Vagina (tissue), 2 donors: ENCODE measurements at places on chromosomes 6 and 20. TPM values are rescaled to one million over a fixed set of nuclear protein-coding genes. Genes with fewer than 3 reads are reported as not detected.

GRCh38 chr6:150695652-150696051, 96.0 kb downstream of the PLEKHG1 start:
- no peak for DNase-seq

Gene FKBP1C
- not detected for total RNA-seq

Gene PKIB
- total RNA-seq: 2.7 TPM

- DNase-seq: no peak
Observed at GRCh38 chr20:50394569-50394968, 115.6 kb upstream of the PTPN1 start.

- DNase-seq: no peak
Observed at GRCh38 chr6:150072201-150072600, 3.3 kb upstream of the ULBP3 start.

- DNase-seq: no peak
Observed at GRCh38 chr20:49415005-49415667, 67.3 kb downstream of the KCNB1 start.

Gene HCRTR2
- not detected for total RNA-seq

GRCh38 chr6:155580904-155581303, 125.3 kb upstream of the NOX3 start:
- DNase-seq: no peak

Gene SLC16A10
- total RNA-seq: 5.4 TPM

Gene WFDC5
- 6.1 TPM for total RNA-seq

DNA sequence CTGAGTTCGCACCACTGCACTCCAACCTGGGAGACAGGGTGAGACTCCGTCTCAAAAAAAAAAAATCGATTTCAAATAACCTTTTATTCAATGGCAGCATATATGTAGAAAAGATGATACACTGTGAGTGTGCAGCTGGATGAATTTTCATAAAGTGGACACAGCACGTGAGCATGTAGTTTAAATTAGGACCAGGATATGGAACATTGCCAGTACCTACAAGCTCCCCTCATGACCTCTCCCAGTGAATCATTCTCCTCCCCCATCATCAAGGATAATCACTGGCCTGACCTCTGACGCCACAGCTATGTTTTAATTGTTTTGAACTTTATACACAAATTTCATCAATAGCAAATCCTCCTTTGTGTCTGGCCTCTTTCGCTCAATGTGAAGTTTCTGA, 53.8 kb upstream of the HDAC2 start:
- DNase-seq: no peak

DNA sequence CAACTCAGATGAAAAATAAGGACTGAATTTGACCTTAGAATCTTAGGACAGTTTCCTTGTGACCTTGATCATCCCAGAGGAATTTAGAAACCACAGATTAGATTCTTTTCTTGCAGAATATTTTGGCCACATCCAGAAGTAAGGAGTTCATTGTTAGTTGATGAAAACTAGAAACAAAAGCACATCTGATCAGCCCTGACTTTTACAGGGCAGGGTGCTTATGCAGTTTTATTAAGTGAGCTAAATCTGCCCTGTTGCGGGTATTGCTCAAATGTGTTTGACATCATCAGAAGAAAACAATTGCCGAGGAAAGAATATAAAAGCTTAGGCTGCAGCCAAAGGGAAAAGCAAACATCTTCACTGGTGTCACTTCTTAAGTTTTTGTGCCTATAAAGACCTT, 100.8 kb downstream of the MTFR2 start:
- DNase-seq: no peak

Gene SYCP2L
- total RNA-seq: 0.25 TPM

Gene TMEM151B
- total RNA-seq: 0.49 TPM

Gene ADGB
- total RNA-seq: not detected

DNA sequence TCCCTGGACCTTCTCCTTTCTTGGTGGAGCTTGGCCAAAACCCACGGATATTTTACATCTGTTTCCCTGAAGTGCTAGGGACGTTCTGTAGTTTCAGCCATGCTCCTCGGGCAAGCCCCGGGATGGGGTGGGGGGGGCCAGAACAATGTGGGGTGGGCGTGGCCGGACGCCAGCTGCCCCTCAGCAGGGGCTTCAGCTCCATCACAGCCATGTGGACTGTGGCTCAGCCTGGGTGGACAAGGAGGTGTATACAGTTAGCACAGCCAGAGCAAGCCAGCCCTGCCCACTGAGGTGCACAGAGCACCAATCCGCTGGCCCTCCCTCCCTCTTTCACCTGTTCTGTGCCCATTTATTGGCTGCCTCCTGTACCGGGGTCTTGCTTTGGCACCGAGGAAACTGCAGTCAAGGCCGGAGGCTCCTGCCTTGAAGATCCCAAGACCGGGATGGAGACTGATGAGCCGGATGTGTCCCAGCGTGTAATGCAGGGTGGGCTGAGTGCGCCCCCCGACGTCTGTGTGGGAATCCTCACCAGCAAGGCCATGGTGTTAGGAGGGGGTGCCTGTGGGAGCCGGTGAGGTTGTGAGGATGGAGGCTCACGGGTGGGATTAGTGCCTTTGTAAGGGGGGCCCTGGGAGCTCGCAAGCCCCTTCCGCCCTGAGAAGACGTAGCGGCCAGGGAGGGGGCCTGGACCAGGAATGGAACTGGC, 28.0 kb downstream of the FRMD1 start:
- no peak for DNase-seq

Gene EPHA7
- total RNA-seq: 2.7 TPM

DNA sequence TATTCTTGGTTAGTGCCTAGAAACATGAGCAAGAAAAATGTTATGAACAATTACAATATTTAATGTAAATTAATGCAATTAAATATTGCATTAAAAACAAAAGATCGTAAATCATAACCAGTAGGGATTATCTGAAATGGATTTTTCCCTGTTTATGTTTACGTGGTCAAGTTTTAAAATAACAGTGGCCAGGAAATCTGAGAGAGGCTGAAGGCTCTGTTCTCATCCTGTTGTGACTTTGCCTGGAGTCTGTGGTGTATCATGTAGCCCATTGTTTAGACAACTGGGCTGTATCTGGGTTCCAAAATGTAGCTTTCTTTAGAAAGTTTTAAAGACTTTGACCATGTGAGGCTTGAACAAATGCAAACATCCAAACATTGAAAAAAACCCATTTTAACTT, 2.4 kb downstream of the MYO6 start:
- no peak for DNase-seq

GRCh38 chr6:54244430-54244829, 63.8 kb upstream of the TINAG start:
- no peak for DNase-seq

Gene CD24
- 86.9 TPM for total RNA-seq

Gene ZNF311
- 0.25 TPM for total RNA-seq

- no peak for DNase-seq
Observed at GRCh38 chr6:91415031-91415605, 828.2 kb upstream of the MAP3K7 start.

Gene BTNL2
- total RNA-seq: not detected

DNA sequence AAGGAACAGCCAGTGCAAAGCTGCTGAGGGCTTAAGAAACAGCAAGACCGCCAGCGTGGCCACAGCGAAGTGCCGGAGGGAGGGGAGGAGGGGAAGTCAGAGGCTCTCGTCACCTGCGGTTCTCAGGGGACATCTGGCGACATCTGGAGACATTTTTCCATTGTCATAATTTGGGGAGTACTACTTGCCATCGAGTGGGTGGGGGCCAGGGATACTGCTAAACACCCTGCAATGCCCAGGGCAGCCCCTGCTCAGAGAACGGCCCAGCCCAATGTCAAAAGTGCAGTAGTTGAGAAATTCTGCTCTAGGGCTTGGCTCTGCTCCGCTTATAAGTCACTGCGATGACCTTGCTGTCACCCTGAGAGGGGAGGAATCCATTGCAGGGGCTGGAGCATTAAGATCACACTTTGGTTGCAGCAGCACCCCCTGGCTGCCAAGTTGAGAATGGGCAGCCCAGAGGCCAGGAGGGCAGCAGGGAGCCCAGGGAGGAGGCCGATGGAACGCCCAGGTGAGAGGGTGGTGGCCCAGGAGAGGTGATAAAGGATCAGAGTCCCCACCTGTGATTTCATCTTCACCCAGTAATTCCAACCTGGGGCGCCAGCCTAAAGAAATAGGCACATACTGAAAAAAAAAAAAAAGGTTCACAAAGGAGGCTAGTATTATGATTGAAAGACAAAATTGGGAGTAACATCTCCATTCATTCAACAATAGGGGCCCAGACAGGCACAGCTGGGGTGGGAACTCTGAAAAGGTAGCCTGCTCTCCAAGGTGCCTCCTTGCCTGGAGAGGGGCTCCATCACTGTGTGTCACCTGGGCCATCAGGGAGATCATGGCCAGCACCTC, 218.2 kb downstream of the BMP7 start:
- DNase-seq: no peak

DNA sequence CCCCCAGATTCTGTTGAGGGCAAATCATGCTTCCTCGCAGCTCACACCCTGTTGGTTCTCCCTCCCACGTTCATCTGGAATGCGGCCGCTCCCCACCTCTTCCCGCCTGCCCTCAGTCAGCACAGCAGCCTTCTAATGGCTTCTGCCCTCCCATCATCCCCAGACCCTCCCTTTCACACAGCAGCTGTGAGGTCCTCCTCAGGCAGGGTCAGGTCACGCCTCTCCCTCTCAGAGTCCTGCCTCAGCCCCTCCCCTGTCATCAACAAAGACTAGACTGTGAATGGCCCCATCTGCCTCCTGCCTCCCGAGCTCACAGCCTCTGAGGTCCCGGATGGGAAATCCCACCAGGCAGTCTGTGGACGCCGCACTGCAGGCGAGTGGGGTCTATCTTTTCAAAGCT, 7.9 kb upstream of the BHLHE23 start:
- no peak for DNase-seq

DNA sequence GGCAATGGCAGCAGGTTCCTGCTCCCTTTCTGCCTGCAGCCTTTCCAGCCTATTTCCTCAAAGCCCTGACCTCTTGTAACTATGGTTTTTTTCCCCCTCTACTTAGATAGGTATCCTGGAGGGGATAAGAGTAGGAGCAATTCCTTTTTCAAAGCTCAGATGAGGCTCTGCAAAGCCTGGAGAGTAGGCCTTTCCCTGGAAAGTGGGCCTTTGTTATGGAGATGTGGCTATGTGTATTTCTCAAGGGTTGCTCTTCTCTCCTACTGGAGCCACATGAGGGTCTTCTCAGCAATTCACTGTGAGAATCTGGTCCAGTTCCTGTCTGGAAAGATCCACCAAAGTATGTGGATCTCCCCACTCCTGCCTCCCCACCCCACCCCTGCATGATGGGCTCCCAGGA, 96.0 kb downstream of the DTD1 start:
- DNase-seq: no peak

DNA sequence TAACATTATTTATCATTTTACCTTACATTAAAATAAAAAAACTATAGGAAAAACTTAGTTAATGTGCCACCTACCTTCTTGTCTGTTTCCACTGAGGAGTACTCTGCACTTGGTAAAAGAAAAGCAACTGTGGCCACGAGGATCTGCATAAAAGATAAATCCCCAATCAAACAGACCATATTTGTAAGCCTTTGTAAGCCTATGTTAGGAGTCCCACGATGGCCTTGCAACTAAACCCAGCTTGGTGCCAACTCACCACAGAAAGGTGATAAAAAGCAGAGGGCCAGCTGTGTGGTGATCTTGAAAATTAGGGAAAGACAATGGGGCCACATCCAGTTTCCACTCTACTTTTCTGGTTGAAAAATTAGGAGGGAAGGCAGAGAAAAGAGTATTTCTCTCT, 156.9 kb downstream of the INSM1 start:
- DNase-seq: no peak

DNA sequence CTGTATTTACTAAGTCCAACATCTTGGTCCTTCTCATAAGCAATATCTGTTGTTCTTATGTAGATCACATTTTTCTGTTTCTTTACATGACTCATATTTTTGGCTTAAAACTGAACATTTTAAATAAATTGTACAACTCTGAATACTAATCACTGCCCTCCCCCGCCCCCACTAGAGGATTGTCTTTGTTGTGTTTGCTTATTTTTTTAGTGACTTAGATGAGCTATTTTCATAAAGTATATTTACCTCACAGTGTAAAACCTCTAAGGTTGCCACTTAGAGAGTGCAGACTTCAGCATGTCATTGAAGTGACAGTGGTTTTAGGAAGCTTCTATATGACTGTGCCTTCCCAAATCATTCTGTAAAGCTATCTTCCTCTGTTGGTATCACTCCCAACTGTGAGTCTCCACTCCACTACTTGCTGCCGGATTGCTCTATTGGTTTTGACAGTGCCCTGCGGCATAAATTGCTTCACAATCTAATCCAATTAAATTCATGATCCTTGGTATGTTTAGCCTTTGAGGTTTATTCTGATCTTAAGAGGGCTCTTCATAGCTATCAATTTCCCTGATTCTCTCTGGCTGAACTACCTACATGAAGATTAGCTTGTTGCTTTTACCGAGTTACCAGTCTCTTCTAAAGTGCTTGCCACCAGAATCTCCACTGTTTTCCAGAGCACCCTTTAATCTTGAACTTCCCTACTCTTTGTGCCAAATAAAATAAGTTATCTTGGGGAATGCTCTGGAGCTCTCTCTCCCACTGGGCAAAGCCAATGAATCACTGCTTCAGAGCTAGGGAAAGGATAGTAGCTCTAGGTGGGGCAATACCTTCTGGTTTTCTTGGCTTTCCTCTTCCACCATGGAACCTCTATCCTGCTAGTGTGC, 33.0 kb downstream of the SPTLC3 start:
- DNase-seq: no peak
